WTC11 (cell line): ENCODE measurements at places on chromosomes 13 and 19.
A peak's percentile ranks its signal among the peaks of the same experiment; 100 is the strongest.

DNA sequence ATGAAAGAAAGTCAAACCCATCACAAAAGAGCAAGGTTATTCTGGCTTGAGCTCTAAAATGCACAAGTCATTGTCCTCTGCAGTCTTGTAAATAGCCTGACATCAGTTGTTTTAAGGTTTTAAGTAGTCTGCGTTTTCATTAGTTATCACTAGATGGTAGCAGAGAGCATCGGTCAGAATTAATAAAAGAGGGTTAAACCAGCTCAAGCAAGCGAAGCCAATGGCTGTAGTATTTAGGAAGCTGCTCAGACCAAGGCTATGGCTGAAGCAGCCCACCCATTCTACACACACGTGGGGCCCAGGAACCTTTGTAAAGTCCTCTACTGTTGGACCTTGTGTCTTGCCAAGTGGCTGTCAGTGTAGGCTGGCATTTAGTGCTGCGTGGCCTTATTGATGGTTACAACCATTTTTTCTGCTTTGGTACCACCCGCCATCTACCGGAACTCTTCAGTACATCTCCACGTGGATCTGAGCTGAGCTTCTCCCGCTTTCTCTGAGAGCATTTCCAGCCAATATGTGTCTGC is 13.3 kb upstream of the ZNF57 start:
- DNase-seq = no peak

DNA sequence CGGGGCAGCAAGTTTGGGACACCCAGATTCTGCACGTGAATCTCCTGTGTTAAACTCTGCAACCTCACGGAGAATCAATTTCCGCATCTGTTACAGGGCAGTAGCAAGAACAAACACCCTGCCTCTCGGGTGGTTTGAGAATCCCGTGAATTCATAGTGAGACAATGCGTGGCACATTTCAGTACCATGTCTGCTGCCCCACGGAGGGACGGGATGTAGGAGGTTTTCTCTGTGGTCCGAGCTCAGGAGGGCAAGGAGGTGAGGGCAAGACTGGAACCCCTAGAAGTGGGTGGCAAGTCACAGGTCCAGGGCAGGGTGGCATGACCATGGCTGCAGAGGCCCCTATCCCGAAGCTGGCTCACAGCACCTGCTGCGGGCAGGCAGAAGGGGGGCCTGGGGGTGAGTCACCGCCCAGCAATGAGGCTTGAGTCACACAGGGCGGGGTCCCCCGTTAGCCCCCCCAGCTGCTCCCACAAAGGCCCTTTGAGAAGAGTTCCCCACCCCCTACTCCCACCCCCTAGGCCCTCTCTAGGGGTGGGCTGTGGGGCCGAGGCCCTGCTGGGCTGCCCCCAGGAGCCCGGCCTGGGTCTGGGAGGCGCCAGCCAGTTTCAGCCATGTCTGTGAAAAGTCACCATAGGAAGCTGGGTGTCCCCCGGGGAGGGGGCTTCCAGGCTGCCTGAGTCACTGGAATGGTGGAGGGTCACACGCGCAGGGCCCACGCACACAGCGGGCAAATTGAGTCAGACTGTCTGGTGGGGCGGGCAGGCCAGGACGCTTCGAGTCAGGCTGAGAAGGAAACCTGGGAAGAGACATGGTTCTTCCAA is 25.8 kb upstream of the NANOS3 start:
- no peak for DNase-seq

DNA sequence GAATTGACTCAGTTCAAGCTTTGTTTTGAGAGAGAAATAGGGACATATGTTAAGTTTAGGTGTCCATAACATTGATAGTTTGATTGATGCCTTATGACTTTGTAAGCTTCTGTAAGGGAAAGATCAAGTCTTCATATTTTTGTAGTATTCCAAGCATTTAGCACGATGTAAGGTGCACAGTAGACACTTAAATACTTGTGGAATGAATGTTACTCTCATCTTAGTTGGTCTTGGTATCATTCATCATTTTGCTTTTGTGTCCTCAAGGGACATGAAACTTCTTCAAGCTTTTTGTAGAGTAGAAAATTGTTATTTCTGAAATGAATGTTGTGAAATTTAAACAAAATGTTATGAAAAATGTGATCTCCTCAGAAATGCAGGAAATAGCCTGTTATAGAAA is 10.1 kb downstream of the TDRD3 start:
- DNase-seq = no peak

GRCh38 chr19:52992109-52993004 is 21.4 kb upstream of the ERVV-1 start:
- DNase-seq = peak; percentile 39

GRCh38 chr13:20274466-20274865 is 42.3 kb upstream of the GJB6 start:
- no peak for DNase-seq

DNA sequence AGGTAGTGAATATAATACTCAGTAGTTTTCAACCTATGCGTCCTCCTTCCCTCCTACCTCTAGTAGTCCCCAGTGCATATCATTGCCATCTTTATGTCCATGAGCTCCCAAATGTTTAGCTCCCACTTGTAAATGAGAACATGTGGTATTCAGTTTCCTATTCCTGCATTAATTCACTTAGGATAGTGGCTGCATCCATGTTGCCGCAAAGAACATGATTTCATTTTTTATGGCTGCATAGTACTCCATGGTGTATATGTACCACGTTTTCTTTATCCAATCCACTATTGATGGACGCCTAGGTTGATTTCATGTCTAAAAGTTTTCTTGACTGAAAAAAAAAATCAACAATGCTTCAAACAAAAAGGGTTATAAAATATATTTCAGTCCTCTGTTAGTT is 303.4 kb upstream of the SGCG start:
- no peak for DNase-seq

- no peak for DNase-seq
Measured at GRCh38 chr19:30802424-30803013, 430.3 kb downstream of the ZNF536 start.

- DNase-seq = no peak
Measured at GRCh38 chr13:106455190-106455589, 80.3 kb downstream of the EFNB2 start.

GRCh38 chr19:15584541-15585115 is 30.4 kb upstream of the CYP4F8 start:
- peak; percentile 95 for DNase-seq

- no peak for DNase-seq
Measured at GRCh38 chr19:995051-995827, 5.0 kb upstream of the GRIN3B start.

DNA sequence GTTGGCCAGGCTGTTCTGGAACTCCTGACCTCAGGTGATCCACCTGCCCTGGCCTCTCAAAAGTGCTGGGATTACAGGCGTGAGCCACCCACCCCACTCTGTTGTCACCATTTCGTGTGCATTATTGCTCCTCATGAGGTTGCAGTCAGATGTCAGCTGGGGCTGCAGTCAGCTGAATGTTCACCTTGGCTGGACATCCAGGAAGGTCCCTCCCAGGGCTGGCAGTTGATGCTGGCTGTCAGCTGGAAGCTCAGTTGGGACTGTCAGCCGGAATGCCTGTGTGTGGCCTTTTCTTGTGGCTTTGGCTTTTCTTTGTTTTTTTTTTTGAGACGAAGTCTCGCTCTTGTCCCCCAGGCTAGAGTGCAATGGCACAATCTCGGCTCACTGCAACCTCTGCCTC is 6.6 kb downstream of the MEGF8 start:
- no peak for DNase-seq

- no peak for DNase-seq
Measured at GRCh38 chr13:22940736-22941135, 240.0 kb upstream of the SGCG start.

DNA sequence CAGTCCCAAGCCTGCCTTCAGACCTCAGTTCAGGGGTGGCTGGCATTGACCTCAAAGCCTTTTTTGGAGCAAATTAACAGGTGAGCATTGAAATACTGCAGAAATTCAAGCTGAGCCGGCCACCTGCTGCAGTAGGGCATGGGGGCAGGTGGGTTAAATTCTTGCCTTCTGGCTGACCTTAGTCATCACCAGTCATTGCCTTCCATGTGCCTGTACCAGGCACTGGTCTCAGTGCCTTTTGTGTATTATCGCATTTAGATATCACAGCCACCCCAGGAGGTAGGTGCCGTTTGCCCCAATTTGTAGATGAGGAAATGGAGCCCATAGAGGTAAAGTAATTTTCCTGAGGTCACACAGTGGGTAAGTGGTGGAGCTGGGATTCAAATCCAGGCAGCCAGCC is 7.2 kb downstream of the PPP1R37 start:
- DNase-seq = no peak

- no peak for DNase-seq
Measured at GRCh38 chr13:59823486-59823885, 340.2 kb downstream of the DIAPH3 start.

DNA sequence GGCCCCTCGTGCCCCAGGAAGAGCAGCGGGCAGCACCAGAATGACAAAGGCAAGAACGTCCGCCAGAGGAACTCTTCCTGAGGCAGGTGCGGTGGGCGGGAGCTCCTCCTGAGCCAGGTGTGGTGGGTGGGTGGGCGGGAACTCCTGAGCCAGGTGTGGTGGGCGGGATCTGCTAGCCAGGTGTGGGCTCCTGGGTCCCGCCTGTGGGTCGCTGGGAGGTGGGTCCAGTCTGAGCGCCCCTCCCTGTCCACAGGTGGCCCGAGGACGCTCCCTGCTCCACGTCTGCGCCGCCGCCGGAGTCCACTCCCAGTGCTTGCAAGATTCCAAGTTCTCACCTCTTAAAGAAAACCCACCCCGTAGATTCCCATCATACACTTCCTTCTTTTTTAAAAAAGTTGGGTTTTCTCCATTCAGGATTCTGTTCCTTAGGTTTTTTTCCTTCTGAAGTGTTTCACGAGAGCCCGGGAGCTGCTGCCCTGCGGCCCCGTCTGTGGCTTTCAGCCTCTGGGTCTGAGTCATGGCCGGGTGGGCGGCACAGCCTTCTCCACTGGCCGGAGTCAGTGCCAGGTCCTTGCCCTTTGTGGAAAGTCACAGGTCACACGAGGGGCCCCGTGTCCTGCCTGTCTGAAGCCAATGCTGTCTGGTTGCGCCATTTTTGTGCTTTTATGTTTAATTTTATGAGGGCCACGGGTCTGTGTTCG is 7.0 kb upstream of the HCN2 start:
- DNase-seq = no peak

- DNase-seq = peak; percentile 89
Measured at GRCh38 chr19:7605490-7606222, 10.0 kb downstream of the CAMSAP3 start.

DNA sequence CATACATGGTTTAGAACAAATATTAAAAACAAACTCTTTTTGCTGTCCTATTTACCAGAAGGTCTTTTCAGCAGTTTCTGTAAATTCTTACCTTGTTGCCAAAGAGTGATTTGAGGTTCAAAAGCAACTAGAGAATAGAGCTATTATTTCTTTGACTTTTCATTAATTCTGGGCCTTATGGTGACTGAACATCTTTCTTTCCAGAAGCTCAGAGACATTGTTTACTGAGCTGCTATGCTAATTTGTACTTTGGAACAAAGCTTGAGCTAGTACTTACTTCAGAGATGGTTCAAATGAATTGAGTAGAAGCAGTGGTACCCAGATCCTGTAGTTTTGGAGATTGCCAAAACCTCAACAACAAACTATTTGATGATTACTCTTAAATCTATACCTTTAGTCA is 331.2 kb downstream of the SPRY2 start:
- no peak for DNase-seq

- no peak for DNase-seq
Measured at GRCh38 chr13:49466292-49466838, 22.3 kb downstream of the SETDB2 start.

DNA sequence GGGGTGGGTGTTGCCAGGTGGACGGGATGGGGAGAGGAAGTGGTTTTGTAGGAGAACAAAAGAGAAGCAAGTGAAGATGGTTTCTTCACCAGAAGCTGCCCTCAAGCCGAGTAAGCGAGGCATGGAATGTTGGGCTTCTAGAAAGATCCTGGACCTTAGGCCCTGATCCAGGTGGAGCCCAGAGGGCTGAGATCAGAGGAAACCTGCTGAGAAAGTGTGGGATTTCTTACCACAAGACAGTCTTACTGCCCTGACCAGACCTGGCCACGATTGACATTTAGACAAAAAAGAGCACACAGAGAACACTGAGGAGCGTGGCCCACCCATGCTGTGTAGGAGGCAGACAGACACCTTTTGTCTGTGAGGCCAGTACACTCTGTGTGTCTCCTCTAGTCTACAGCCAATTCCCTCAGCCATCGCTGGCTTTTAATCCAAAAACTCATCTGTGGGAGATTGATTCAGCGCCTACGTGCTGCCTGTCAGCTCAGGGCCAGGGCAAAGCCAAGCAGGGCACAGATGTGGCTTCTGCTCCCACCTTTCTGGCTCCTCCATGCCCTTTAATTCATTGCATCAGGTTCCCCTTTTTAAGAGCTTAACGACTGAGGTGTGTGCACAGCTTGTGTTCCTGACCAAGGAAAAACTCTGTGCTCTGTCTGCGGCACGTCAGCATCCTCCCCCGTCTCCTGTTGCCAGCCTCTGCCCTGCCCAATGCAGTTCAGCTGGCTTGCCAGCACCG is 123.3 kb downstream of the AKAP11 start:
- no peak for DNase-seq

- DNase-seq = no peak
Measured at GRCh38 chr13:100063906-100064305, 25.0 kb upstream of the PCCA start.

DNA sequence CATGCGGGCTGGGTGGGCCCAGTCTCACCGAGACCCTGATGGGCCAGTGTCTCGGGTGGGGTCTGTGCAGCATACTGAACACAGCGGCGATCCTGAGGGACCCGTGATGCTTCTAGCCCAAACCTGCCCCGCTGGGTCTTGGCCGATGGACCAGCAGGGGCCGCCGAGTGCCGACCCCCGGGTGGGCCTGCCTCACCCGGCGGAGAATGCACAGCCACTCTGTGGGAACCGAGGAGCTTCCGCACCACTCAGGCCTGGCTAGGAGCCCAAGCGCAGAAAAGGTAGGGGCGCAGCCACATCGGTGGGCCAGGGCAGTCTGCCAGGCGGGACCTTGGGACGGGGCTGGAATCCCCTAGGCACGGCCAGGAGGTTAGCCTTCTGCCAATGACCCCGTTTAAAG is 72.6 kb downstream of the TEX26 start:
- DNase-seq = no peak

DNA sequence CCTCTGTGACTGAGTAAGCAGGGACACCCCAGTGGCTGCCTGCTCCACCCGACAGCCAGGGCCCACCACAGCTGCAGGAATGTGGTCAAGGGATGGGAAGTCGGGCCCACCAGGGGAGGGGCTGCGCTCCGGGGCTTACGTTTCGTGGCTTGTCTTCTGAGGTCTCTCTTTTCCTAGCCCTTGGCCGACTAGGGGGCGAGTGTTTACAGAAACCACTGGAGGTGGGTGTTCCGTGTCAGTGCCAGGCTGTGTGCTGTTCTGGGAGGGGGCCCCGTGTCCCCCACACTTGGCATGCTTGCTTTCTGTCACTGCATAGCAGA is 4.5 kb downstream of the ADAT3 start:
- DNase-seq = no peak

- DNase-seq = no peak
Measured at GRCh38 chr13:113414335-113414734, 39.0 kb downstream of the ADPRHL1 start.

- DNase-seq = no peak
Measured at GRCh38 chr13:110012102-110012739, 225.8 kb upstream of the IRS2 start.

DNA sequence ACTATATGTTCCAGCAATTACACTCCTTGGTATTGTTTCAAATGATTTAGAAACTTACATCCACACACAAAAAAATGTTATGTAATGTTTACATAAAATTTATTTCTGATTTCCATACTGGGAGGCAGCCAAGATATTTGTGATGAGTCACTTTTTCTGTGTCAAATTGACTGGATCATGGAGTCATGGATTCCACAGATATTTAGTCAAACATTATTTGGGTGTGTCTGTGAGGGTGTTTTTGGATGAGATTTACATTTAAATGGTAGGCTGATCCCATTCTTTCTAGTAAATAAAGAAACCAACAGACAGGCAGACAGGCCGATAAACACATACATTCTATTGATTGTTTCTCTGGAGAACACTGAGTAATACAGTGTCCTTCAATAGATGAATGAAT is 562.8 kb downstream of the SLITRK6 start:
- DNase-seq = no peak
